T-cell (primary cell): ENCODE measurements at places on chromosomes 7 and 10.

GRCh38 chr7:113085781-113086390 lies 741 bp downstream of the GPR85 start:
- no peak for DNase-seq

GRCh38 chr10:71036297-71036966 lies 148.1 kb upstream of the PCBD1 start:
- DNase-seq: no peak

- no peak for DNase-seq
These were observed 1050.6 kb downstream of the NRG3 start for GRCh38 chr10:82925547-82925946.

- no peak for DNase-seq
These were observed 66.1 kb upstream of the KAT6B start for GRCh38 chr10:74760086-74760979.

DNA sequence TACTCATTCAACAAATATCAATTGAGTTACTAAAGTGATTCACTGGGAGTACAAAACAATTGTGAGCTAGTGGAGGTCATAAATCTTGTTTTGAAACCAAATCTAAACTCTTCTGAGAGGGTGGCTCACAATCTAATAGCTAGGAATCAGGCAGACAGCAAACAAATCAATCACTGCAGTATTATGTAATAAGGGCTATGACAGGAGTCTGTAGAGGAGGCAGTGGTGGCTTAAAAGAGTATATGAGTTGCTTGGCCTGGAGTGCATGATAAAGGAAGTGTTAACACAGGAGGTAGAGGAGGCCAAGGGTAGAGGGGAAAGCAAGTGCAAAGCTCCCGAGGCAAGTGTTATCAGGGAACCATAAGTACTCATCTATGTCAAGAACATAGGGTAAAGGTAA lies 16.5 kb downstream of the MYPN start:
- no peak for DNase-seq

DNA sequence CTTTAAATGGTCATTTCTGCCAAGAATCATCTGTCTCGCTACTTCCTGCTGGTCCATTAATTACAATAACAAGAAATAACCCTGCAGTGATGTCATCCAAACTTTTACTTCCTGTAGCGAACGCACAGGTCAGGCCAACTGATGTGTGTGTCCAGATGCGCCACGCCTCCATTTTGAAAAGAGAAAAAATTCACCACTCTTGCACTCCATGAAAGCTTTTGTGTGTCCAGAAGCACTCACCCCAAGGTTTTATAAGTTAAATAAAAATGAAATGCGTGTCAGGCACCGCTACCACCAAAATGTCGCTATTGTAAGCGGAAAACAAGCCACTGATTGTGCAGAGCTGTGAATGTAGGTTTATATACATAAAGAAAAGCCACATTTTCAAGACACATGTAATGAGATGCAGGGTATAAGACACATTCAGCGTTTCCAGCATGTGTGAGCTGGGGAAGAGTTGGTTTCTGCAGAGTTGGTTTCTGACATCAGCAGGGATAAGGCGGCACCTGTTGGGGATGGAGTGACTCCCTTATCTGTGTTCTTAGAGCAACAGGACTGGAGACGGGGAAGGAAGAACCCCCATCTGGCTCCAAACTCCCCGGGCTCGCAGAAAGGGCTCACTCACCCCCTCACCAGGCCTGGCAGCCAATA lies 83.3 kb downstream of the CTBP2 start:
- no peak for DNase-seq

DNA sequence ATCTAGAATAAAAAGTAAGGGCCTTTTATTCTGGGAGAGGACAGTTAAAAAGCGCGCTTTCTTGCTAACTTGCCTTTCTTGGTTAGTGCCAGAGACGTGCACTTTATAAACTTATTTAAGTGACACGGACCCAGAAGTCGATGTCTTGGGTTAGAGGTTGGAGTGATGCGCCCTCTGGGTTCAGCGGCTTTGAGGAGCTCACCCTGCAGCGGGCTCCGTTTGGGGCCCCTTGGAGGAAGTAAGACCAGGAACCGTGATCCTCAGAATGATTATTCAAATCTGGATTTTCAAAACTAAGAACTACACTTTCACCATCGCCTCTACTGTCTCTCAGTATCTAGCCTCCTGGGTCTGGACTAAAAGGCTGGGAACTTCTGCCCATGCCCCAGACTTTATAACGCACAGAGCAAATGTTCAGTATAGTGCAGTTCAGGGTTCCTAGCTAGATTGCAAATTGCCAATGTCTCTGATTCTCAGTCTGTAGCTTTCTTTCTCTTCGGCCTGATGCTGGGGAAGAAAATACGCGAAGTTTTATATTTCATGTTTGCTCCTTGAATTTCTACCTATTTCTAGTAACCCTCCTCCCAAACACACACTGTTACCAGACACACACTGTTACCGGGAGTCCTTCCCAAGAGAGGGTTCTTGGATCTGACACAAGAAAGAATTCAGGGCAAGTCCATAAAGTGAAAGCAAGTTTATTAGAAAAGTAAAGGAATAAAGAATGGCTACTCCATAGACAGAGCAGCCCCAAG lies 18.6 kb upstream of the SMO start:
- no peak for DNase-seq
